ENCODE measurements at places on chromosomes 5 and 9. TPM values are rescaled to one million over a fixed set of nuclear protein-coding genes. Genes with fewer than 3 reads are reported as not detected.

DNA sequence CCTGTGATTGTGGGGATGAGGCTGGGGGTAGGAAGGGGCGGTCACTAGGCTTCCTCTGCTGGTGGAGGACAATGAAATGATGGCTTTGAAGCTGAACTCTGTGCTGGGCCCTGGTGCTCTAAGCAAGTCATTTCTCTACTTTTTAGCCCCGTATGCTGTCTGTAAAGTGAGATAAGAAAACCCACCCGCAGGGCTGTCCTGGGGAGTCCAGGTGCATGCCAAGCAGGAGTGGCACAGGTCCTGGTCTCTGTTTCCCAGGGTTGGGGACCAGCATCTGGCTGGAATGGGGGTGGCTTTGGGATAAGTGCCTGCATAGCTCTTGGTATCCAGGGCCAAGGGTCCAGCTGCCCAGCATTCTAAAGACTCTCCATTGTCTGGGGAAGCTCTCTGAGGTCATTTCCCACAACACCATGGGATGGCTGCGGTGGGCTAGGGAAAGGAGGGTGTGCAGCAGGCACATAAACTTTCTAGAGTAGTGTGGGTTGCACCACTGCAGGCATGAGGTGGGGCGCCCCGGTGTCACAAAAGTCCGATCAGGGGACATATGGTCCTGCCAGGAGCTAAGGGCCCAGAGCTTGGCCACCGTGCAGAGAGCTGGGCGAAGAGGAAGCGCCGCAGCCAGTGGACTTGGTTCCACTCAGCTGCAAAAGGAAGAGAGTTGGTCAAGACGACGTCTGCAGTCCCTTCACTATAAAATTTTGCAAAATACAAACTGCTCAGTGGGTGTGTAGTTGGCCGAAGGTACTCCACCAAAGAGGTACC is 25.6 kb upstream of the GTF3C5 start:
- DNase-seq: peak; percentile 41
- H3K36me3 ChIP-seq: no peaks in the 10 kb centered on the region
- no peak overlapping the region for H3K4me3 ChIP-seq
- no peaks in the 10 kb centered on the region for H3K4me1 ChIP-seq
- H3K27me3 ChIP-seq: peaks cover 52% of the 10 kb centered on the region

GRCh38 chr5:149549461-149550267 is 1.6 kb downstream of the CSNK1A1 start:
- peaks cover 52% of the 10 kb centered on the region for H3K4me1 ChIP-seq
- DNase-seq: no peak
- peak overlapping the region; percentile 91 for H3K4me3 ChIP-seq
- H3K27ac ChIP-seq: peak overlapping the region; percentile 98
- H3K27me3 ChIP-seq: no peaks in the 10 kb centered on the region

DNA sequence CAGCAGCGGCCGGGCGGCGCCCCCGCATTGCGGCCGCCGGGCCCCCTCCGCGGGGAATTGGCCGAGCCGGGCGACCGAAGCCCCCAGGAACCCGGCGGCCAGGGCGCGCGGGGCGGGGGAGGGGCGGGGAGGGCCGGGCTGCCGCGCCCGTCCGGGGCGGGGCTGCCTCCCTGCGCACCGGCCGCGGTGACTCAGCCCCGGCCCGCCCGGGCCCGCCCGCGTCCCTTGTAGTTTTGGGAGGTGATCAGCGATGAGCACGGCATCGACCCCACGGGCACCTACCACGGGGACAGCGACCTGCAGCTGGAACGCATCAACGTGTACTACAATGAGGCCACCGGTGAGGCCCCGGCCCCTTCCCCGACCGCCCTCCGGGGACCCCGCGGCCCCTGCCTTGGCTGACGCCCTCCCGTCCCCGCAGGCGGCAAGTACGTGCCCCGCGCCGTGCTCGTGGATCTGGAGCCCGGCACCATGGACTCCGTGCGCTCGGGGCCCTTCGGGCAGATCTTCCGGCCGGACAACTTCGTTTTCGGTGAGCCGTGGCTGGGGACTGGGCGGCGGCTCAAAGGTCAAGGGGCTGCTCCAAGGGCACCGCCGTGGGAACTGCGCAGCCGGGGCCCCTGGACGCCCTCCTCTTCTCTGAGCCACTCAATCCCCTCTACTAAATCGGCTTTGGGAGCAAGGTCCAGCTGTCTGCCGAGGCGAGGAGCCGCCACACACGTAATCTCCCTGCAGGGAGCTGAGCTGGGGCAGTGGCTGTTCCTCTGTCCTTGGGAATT is 592 bp downstream of the TUBB4B start:
- no peaks in the 10 kb centered on the region for H3K27me3 ChIP-seq
- peak overlapping the region; percentile 90 for H3K27ac ChIP-seq
- peaks cover 51% of the 10 kb centered on the region for H3K4me1 ChIP-seq
- peaks cover 23% of the 10 kb centered on the region for H3K36me3 ChIP-seq
- peak; percentile 76 for DNase-seq

DNA sequence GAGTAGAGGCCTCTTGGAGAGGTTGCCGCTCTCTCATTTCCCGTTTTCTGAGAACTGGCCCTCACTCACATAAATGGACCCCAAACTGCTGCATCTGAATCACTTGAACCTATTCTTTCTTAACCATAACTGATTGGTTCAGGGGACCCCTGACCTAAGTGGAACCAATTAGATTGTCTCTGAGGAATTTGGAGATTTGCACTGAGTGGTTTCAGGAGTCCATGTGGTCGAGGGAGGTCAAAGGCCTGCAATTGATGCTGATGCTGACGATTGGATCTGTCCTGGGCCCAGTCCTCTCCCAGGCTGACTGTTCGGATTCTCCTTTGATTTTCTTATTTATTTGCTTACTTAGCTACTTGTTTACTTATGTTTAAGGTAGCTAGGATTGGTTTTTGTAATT is 88.0 kb downstream of the PTCD2 start:
- H3K27me3 ChIP-seq: no peaks in the 10 kb centered on the region
- no peak overlapping the region for H3K4me3 ChIP-seq
- no peak overlapping the region for H3K27ac ChIP-seq
- no peaks in the 10 kb centered on the region for H3K36me3 ChIP-seq
- no peak for DNase-seq

DNA sequence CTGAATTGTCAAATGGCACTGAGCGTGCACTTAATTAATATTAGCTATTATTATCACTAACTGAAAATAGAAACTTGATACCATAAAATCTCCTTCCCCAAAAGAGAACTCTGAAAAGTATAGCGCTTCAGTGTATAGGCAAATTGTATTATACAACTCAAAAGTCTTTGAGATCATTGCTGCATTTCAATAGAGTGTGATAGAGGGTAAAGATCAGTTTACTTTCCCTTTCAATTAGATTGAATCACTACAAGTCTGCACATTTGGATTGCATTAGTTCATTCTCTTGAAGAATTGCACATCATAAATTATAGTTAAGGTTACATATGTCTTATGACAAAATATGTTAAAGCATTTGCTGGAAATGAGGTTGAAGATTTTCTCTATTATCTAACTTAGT is 13.4 kb upstream of the GRIN3A start:
- no peaks in the 10 kb centered on the region for H3K27me3 ChIP-seq
- no peak overlapping the region for H3K27ac ChIP-seq
- no peaks in the 10 kb centered on the region for H3K36me3 ChIP-seq
- no peaks in the 10 kb centered on the region for H3K4me1 ChIP-seq

DNA sequence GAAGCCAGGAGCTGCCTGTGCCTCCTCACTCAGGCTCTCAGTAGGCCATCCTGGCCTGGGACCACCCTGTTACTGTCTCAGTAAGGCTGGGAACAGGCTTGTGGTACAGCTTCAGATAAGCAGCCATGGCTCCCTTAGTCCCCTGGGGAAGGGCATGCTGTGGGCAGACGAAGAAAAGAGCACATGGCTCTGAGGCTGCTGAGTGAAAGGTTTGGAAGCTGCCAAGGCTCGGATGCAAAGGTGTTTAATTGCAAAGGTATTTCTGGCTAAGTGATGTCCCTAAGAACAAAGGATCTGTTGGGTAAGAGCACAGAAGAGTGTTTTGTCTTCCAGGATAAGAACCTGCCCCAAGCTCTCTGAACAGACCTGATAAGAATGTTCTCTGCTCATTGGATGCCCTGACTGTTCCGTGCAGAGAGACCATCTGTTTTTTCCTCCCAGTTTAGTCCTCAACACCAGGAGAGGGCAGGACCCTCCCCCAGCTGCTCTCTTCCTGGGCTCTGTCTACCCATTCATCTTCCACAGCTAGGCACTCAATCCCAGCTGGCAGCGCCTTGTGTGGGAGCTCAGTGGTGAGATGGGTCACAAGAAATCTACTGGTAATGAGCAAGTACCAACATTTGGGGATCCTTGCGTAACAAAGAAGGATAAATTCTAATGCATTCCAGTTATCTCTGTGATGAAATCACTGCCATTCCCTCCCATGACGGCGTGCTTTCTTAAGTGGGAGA is 17.7 kb downstream of the ANGPTL2 start:
- H3K27ac ChIP-seq: no peak overlapping the region
- no peak for DNase-seq
- H3K27me3 ChIP-seq: no peaks in the 10 kb centered on the region
- no peak overlapping the region for H3K4me3 ChIP-seq
- H3K4me1 ChIP-seq: peaks cover 9% of the 10 kb centered on the region

DNA sequence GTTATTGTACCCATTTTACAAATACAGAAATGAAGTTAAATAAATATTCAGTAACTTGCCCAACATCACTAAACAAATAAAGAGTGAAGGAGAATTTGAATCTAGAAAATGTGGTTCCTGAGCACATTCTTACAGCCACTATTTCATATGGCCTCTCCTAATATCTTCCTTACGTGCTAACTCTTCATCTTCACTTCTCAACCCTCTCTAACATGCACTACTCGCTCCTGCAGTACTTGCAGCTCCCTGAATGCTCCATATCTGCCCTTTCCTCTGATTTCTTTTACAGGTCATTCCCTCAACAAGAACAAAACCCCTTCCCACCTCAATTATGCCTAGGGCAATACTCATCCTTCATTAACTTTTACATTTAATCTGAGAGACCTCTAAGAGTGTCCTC is 711.5 kb downstream of the CETN3 start:
- H3K36me3 ChIP-seq: no peaks in the 10 kb centered on the region
- H3K27me3 ChIP-seq: no peaks in the 10 kb centered on the region
- H3K4me1 ChIP-seq: no peaks in the 10 kb centered on the region
- DNase-seq: no peak
- no peak overlapping the region for H3K27ac ChIP-seq
- H3K4me3 ChIP-seq: no peak overlapping the region

GRCh38 chr9:569296-569695 is 272.2 kb upstream of the DMRT1 start:
- no peak overlapping the region for H3K4me3 ChIP-seq
- no peaks in the 10 kb centered on the region for H3K36me3 ChIP-seq
- no peak overlapping the region for H3K27ac ChIP-seq

Gene KCNV2
- total RNA-seq: not detected

Gene MRPS30
- 39.9 TPM for total RNA-seq

Gene PCDHGA11
- total RNA-seq: 3.2 TPM

Gene PCDHGB7
- total RNA-seq: 15.9 TPM

Gene KCNIP1
- total RNA-seq: 1.7 TPM

Gene ADAMTS16
- 1.1 TPM for total RNA-seq

Gene RNF208
- total RNA-seq: 5.8 TPM

All from lower lobe of right lung (tissue), 2 donors.